ENCODE measurements at places on chromosomes 3 and 15.

DNA sequence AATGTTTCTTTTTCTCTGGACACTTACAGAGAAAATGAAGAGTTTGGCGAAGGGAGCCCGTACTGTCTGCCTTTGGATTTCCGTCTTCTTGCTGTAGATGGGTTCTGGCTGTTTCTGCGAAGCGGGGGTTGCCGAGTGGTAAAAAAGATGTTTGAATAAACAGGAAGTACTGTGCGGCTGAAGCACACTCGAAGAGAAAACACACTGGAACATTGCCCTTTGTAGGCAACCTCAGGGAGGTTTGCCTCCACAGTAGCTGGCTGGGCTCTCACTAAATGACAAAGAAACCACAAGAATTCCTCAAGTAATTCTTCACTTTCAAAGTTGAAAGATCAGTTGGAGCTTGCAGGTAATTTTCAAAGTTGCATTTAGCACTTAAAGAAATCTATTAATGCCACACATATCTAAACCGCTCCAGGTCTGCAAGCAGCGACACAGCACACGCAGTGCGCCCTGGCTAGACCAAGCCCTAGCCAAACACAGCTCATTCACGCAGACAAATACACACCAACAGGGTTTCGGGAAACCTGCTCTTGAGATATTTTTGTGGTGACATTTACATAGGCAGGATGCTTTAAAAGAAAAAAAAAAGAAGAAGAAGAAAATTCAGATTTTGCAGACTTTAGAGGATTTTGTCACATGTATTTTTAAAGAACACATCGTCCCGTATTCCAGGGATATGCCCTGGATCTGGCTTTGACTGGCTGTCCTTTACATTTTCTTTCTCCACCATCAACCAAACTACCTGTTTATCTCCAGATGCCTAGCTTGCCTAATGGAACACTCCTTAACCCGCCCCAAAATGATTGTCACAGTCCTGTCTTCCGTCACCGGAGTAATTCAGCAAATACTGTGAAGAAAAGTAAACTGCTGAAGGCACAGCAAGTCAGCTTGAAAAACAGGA lies 452.8 kb downstream of the FOXP1 start:
- peak; percentile 88 for DNase-seq

DNA sequence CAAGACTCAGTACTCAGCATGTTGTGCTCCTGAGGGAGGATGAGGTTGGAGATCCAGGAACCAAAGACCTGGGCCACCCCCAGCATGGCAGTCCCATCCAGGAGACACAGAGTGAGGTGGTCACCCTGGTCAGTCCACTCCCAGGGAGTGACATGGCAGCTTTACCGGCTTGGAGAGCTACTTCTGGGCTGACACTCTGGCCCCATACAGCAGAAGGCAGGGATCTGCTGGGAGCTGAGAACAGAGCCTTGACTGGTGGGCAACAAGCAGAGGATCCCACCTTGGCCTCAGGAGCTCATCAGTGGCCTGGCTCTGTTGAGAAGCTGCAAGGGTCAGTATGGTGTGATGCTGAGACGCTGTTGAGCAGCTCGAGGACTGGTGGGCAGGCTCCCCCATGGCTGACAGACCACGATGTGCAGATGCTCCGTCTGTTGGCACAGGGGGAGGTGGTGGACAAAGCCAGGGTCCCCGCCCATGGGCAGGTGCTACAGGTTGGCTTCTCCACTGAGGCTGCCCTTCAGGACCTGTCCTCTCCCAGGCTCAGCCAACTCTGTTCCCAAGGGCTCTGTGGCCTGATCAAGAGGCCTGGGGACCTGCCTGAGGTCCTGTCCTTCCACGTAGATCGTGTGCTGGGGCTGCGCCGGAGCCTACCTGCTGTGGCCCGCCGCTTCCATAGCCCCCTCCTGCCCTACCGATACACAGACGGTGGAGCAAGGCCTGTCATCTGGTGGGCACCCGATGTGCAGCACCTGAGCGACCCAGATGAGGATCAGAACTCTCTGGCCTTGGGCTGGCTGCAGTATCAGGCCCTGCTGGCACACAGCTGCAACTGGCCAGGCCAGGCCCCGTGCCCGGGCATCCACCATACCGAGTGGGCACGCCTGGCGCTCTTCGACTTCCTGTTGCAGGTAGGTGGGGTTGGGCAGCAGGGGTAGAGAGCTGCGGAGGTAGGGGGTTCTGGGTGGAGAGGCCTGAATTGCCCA lies 53.8 kb downstream of the GASK1A start:
- peak; percentile 33 for DNase-seq

DNA sequence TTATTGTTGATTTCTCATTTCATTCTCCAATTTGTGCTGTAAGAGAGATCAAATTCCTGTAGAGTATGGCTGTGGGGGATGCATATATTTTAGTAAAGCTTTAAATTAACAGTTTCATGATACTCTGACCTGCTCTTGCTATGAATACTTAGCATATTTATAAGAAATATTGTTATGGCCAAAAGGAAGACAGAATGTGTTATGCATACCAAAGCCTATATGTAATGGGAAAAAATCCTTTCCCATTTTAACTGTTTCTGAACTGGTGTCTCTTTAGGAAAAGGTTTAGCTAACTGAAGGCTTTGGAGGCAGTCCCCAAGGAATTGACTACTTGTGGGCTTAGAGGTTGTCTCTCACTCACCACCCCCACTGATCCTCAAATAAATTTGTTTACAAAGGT lies 59.2 kb downstream of the CADPS start:
- no peak for DNase-seq

DNA sequence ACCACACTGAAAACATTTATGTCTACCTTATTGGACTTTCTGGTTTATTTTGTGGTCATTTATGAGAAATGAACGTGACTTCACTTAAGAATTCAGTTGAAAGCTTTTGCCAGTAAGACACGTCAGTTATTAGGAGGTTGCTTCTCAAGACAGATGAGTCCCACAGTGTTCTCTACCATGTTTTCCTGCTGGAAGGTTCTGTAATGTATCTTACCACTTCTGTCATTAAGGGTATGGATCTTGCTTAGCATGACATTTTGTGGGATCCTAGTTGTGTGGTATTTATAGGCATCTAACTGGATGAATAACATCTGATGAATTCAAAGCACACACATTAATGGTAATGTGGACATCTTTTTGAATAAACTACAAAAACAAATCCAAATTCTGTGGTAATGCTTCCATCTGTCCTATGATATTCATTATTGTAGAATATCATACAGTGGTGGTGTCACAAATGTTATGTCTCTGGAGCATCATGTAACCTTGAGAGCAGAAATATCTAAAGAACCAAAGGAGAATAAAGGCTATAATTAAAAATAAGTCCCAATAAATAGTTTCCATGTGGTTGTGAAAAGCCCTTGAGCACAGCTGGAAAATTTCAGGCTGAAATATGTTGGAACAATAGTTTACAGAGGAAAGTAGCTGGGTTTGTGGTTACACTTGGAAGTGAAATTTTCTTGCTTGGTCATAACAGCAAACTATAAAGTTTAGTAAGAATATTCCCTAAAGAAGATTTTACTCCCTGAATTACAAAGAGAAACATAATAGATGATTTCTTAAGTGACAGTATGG lies 61.5 kb downstream of the C3orf38 start:
- DNase-seq: no peak

DNA sequence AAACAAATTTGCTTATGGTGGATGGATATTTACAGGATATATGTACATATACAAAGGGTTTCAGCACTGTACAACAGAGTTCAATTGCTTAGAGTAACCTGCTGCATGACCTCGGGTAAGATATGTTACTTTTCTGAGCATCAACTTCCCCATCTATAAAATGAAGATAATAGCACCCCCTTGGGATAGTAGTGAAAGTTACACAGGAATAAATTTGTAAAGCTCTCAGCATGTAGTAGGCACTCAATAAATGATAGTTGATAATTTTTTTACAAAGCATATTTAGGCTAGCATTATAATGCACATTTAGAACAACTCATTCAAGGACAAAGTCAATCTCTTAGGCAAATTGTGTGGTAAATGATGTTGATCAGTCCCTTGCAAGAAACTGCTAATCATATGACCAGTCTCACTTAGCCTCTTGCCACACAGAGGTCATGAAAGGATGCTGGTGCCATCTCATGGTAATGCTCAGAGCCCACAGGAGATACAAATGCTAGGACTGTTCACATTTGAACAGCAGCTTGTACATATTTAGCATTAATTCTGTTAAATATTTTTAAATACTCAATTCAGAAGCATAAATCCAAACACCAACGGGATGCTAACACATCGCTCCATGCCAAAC lies 123.9 kb downstream of the MAGI1 start:
- DNase-seq: no peak

GRCh38 chr15:38564557-38565286 lies at the start of gene RASGRP1:
Gene RASGRP1 (minus strand): TSS chr15:38564814. CDS start chr15:38564628, 186 bp downstream.
- peak; percentile 83 for DNase-seq

DNA sequence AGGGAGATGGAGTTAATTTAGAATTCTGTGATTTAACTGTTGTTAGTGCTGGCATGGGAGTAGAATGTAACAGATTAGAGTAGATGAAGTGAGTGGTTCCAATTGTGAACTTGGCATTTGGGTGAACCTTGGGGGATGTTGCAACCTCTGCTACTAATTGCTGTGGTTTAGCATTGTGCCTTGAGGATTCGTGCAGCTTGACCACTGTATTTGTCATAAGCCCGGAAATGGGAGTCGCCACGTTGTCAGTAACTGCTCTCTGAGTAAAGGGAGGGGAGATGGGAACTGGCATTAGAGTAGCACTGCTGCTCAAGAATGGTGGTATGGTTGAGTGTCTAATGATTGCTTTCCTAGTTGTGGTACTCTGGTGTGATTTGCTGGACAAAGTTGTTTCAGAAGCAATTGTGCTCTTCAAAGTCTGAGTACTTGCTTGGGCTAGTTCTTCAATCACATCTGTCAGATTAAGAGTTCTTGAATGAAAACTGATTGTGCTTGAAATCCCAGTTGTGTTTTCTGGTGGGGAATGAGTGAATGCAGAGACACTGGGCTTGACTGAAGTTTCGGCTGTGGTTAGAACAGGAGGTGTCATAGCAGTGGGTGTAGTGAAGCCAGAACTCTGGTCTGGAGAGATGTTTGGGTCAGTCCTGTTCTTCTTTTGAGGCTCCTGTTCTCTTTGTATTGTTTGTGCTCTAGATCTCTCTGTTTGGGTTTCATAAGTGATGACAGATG lies 15.4 kb downstream of the IGSF10 start:
- no peak for DNase-seq

DNA sequence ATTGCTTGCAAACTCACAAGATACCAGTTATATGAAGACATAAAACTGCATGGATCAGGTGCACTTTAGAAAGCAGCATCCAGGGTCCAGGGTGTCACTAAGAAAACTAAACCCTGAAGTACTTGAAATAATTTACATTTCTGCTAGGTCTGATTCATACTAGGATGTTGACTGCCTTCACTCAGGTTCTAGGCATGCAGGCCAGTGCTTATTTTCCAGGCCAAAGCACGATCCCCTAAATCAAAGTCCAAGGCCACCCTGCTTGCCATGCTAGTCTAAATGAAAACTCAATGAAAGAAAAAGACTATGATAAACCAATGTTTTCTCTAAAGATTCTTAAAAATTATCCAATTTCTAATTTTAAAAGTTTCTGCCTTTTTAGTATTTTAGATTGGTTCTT lies 49.4 kb downstream of the GREM1 start:
- DNase-seq: no peak

GRCh38 chr3:157329551-157329950 lies 107.1 kb upstream of the PTX3 start:
- no peak for DNase-seq

GRCh38 chr15:47932951-47933641 lies 187.7 kb upstream of the SLC24A5 start:
- DNase-seq: no peak

GRCh38 chr3:133237380-133237779 lies 162.5 kb upstream of the BFSP2 start:
- DNase-seq: no peak

DNA sequence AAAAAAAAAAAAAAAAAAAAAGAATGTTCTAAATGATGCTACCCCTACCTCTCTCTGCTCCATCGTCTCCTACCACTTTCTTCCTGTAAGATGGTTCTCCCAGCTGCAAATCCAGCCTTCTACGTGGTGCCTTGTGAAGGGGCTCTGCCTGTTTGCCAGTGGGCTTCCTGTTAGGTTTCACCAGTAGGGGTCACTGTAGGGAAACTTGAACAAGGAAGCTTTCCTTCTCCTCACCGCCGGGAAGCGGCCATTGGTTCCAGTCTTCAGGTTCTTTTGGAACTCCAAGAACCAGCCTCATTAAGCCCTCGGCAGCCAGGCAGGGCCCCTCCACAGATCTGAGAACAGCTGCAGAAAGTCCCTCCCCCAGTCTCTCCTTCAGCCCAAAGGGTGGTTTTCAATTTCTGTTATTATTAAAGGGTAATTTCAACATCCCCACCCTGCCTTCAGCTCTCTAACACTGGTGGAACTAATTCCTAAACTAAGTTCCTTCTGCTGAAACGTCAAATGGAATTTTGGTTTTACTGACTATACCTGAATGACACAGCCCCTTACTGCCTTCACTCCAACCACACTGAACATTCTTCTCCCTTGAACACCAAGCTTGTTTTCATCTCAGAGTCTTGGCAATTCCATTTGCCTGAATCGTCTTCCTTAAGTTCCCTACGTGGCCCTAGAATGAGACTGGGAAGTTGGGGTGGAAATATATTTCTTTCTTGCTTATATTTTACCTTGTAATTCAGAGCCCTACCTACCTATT lies 13.5 kb downstream of the MCCC1 start:
- DNase-seq: no peak

- no peak for DNase-seq
Measured at GRCh38 chr3:180926526-180926925, 14.1 kb downstream of the FXR1 start.

DNA sequence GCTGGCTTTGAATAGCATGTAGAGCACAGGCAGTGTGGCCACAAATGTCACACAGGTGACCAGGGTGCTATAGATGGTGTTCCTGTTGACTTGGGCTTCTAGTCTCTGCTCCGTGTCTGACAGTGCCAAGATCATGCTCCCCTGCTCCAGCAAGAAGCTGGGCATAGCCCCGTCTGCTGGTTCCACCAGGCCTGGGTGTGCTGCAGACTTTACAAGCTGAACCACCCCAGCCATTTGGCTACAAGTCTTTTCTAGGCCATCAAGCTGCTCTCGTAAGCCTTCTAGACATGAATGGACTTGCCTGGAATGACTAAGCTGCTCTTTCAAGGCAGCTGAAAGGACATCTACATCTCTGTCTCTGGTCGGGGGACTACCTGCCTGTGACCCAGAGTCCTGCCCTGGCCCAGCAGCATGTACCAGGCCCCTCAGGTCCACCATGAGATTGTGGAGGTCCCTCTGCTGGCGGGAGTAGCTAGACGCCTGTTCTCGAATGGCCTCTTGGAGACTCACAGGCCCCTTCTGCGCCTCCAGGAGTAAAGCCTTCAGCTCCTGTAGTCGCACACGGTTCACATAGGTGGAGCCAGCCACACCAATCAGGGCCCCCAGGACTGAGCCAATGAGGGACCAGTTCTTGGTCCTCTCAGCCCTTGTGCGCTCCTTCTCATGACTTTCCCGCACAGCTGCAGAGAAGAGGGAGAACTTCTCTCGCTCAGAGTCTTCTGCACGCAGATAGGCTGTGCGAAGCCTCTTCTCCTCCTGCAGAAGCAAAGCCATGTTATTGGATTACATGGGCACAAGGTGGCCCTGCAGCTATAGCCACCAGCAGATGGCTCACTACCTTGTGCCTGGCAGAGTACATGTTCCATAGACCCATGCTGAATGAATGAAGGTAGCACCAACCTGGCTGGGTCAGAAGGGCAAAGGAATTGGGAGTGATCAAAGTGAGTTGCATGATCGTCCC lies 2.8 kb upstream of the PLXNB1 start:
- peak; percentile 81 for DNase-seq
